ENCODE measurements at places on chromosomes 16 and 17. TPM values are rescaled to one million over a fixed set of nuclear protein-coding genes. Genes with fewer than 3 reads are reported as not detected.

Gene CCL7
- not detected for total RNA-seq

Gene RCVRN
- total RNA-seq = 0.30 TPM

Gene ABI3
- 12.8 TPM for total RNA-seq

Gene LRRC37A2
- total RNA-seq = 14.1 TPM

Gene SLC16A11
- 1.2 TPM for total RNA-seq

Gene SCPEP1
- total RNA-seq = 22.9 TPM

Gene RHBDF1
- total RNA-seq = 0.92 TPM

Gene ITGA2B
- 0.28 TPM for total RNA-seq

Gene TMIGD1
- total RNA-seq = not detected

Gene RUNDC3A
- total RNA-seq = not detected

Gene KRTAP9-4
- not detected for total RNA-seq

Gene CLDN7
- 4.5 TPM for total RNA-seq

Gene NPIPA7
- total RNA-seq = 3.8 TPM

Gene EIF4A3
- total RNA-seq = 121 TPM

Gene QRICH2
- 1.4 TPM for total RNA-seq

Gene CCDC137
- 19.9 TPM for total RNA-seq

Gene RPUSD1
- 15.8 TPM for total RNA-seq

Gene ZNRF1
- 2.0 TPM for total RNA-seq

Gene KCTD11
- total RNA-seq = 1.8 TPM

Gene RAB11FIP4
- 86.4 TPM for total RNA-seq

Gene ZFP90
- total RNA-seq = 23.5 TPM

Gene SYNGR3
- 6.6 TPM for total RNA-seq

Gene UTS2R
- total RNA-seq = not detected

Gene TEDC2
- 0.30 TPM for total RNA-seq

Gene SPATA32
- total RNA-seq = 0.22 TPM

Gene NACA2
- total RNA-seq = not detected

Gene HOXB1
- total RNA-seq = not detected

Gene RPH3AL
- 1.2 TPM for total RNA-seq

Gene SOX8
- 1.1 TPM for total RNA-seq

Gene RPL23
- total RNA-seq = 2,052 TPM

Gene AKAP10
- total RNA-seq = 29.6 TPM

Gene KIF18B
- 0.11 TPM for total RNA-seq

Gene EVPLL
- total RNA-seq = not detected

Gene CAVIN1
- total RNA-seq = not detected

Gene ADPRM
- total RNA-seq = 24.9 TPM

Gene KRT39
- not detected for total RNA-seq

Gene CCL4L2
- total RNA-seq = 6.9 TPM

Gene PLEKHG4
- 13.7 TPM for total RNA-seq

Gene LPCAT2
- total RNA-seq = not detected

Gene ABAT
- 4.1 TPM for total RNA-seq

Gene GP1BA
- not detected for total RNA-seq

Gene PIPOX
- 5.6 TPM for total RNA-seq

Gene LPO
- not detected for total RNA-seq

Gene GHDC
- 6.6 TPM for total RNA-seq

Gene MED1
- total RNA-seq = 35.1 TPM

Gene PLCG2
- total RNA-seq = 10.2 TPM

Gene RASD1
- 2.9 TPM for total RNA-seq

Gene TEKT1
- total RNA-seq = not detected

Gene ASGR1
- total RNA-seq = 0.71 TPM

Gene EVI2B
- 82.0 TPM for total RNA-seq

Gene FOXN1
- not detected for total RNA-seq

Gene NUPR1
- not detected for total RNA-seq

Gene OR1A2
- not detected for total RNA-seq

Measured in CD8-positive, alpha-beta T cell (primary cell).